ENCODE measurements at places on chromosomes 6 and 20.

DNA sequence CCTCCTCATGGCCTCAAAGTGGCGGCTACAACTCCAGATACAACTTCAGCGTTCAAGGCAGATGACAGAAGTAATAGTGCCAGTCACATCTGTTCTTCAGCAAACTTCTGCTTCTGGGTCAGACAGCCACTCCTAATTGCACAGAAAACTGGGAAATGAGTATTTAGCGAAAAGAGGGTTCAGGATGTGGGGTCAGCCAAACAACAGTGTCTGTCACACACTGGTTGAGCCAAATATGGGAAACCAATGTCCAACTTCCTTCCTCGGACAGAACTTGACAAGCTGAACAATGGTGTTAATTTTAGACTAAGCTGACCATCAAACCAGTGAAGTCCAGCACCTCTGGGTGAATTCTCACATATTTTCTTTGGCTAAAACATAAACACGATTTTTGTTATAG is 22.1 kb downstream of the NUDT3 start:
- DNase-seq: no peak

DNA sequence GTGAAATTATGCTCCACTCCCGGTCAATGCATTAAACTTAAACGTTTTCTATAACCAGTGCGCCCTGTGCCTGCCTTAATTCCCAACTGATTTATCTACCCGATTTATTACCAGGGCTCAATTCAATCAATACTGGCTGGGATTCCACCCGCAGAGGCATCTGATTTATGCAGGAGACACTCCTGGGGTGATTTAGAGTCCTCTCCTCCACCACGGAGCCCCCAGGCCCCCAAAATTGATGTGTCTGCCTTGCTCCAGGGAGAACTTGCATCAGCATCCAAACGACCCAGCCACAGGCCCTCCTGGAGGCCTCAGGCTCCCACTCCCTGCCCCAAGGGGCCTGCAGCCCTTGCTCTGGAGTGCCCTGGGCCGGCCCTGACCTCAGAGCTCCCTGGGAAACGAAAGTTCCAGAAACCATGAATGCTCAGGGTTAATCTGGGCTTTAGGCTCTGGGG is 29.5 kb downstream of the ANKRD60 start:
- DNase-seq: no peak

- no peak for DNase-seq
Observed at GRCh38 chr6:56718236-56718635, 75.5 kb upstream of the DST start.

- no peak for DNase-seq
Observed at GRCh38 chr6:100446115-100447080, 18.3 kb downstream of the SIM1 start.

GRCh38 chr6:71171497-71172070 is 117.0 kb upstream of the OGFRL1 start:
- no peak for DNase-seq

GRCh38 chr20:35592339-35592974 is 23.2 kb upstream of the SPAG4 start:
- DNase-seq: no peak
